Endothelial cell (in vitro differentiated cells): ENCODE measurements at places on chromosomes 12 and 14. TPM values are rescaled to one million over a fixed set of nuclear protein-coding genes. Genes with fewer than 3 reads are reported as not detected.

Gene SLC17A8
- not detected for total RNA-seq

Gene IL31
- not detected for total RNA-seq

Gene HPD
- not detected for total RNA-seq

Gene SERPINA1
- total RNA-seq, result not detected

Gene NR4A1
- 1.0 TPM for total RNA-seq

Gene LGR5
- 1.1 TPM for total RNA-seq

Gene ARG2
- 18.6 TPM for total RNA-seq

- no peak for DNase-seq
- no peak overlapping the region for H3K4me3 ChIP-seq
Measured at GRCh38 chr12:93592641-93593406, 20.3 kb downstream of the SOCS2 start.

GRCh38 chr14:69850086-69850735 is 29.0 kb upstream of the SMOC1 start:
- no peaks in the 10 kb centered on the region for H3K36me3 ChIP-seq
- H3K4me1 ChIP-seq, result no peaks in the 10 kb centered on the region
- no peak overlapping the region for H3K27ac ChIP-seq
- no peaks in the 10 kb centered on the region for H3K27me3 ChIP-seq

DNA sequence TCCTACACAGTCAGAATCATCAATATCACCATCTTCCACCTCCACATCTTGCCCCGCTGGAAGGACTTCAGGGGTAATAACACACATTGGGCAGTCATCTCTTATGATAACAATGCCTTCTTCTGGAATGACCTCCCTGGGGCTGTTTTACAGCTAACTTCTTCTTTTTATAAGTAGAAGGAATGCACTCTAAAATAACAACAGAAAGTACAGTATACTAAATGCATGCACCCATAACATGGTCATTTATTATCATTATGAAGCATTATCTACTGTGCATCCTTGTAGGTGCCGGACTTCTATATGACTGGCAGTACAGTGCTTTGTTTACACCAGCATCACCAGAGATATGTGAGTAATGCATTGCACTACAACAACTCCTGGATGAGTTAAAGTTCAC is 19.0 kb upstream of the NUAK1 start:
- H3K36me3 ChIP-seq, result no peaks in the 10 kb centered on the region
- no peak for DNase-seq
- H3K4me1 ChIP-seq, result no peaks in the 10 kb centered on the region
- H3K4me3 ChIP-seq, result no peak overlapping the region
- peaks cover 3% of the 10 kb centered on the region for H3K27me3 ChIP-seq

DNA sequence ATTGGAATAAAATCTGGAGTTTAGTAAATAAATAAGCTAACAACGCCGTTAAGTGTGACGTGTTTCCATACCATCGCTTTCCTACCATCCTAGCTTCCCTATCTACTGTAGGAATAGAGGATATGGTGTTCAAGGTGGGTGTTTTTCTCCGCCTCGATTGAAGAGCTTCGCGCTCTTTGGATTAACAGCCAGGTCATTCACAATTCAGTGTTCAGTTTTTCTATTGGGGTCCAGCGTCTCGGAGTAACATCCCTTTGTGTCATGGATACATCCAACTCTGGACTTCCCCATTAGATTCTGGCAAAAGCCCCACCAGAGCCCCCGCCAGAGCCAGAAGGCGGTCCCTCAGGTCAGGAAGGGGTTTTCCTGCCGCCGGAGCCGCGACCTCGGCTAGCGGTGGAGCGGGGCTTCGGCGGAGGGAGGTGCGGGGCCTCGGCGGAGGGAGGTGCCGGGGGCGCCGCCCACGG is 1.2 kb upstream of the SRGAP1 start:
- peak overlapping the region; percentile 91 for H3K27ac ChIP-seq
- H3K4me3 ChIP-seq, result peak overlapping the region; percentile 93
- peaks cover 3% of the 10 kb centered on the region for H3K36me3 ChIP-seq
- DNase-seq, result no peak
- H3K27me3 ChIP-seq, result peaks cover 2% of the 10 kb centered on the region

DNA sequence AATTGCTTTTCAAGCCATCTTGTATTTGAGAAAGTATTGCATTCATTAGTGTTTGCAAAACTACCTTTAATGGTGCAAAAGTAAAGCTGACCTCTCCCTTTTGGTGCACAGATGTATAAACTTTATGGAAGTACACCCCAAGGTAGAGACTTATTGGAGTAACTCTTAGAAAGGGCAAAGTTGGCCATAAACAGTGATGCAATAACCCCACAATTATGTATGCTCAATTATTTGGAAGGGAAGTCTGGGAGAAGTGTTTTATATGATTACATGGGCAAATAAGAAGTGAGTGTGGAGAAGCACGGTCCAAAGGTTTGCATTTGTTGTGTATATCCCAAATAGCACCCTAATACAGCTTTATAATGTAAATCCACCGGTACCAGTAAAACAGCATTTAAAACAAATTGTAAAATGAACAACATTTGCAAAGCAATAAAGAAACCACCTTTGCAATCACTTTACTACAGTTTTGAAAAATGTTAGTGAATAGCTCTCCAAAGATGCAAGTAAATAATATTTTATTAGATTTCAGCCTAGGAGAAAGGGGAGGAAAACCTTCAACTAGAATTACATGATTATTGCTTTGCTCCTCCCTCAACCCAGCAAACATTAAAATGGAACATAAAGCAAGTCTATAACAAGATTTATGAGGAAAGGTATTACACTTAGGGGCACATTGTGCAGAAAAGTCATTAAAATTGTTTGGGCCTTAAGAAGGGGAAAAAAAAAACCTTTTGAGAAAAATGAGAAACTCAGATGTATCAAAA is 70.5 kb downstream of the HMGA2 start:
- H3K4me1 ChIP-seq, result peaks cover 53% of the 10 kb centered on the region
- H3K27ac ChIP-seq, result no peak overlapping the region
- H3K4me3 ChIP-seq, result no peak overlapping the region

DNA sequence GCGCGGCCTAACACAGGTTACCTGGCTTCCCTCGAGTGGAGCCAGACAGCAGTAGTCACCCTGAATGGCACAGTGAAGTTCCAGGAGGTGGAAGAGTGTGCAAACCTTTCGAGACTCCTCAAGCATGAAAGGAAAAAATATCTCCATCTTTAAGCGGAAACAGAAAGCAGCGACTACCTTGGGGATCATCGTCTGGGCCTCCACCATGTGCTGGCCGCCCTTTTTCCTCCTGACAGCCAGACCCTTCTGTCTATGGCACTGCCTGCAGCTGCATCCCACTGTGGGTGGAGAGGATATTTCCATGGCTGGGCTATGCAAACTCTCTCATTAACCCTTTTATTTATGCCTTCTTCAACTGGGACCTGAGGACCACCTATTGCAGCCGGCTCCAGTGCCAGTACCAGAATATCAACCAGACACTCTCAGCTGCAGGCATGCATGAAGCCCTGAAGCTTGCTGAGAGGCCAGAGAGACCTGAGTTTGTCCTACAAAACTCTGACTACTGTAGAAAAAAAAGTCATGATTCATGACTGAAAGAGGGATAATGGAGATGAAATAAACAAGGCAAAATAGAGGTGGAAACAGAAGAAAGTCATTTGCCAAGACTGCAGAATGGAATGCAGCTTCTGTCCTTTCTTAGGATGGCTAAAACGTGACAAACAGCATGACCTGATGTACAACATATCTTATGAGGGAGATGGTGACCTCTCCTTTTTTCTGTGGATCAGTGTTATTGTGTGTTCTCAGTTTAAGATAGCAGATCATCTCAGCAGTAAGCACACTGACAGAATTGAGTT is 2.4 kb upstream of the HEBP1 start:
- H3K27me3 ChIP-seq, result peaks cover 17% of the 10 kb centered on the region
- peaks cover 37% of the 10 kb centered on the region for H3K4me1 ChIP-seq
- H3K4me3 ChIP-seq, result peak overlapping the region; percentile 92
- H3K27ac ChIP-seq, result no peak overlapping the region
- peaks cover 9% of the 10 kb centered on the region for H3K36me3 ChIP-seq

- peaks cover 4% of the 10 kb centered on the region for H3K36me3 ChIP-seq
- peaks cover 33% of the 10 kb centered on the region for H3K4me1 ChIP-seq
- DNase-seq, result no peak
- H3K4me3 ChIP-seq, result no peak overlapping the region
Measured at GRCh38 chr14:90810806-90811205, 5.4 kb downstream of the TTC7B start.

DNA sequence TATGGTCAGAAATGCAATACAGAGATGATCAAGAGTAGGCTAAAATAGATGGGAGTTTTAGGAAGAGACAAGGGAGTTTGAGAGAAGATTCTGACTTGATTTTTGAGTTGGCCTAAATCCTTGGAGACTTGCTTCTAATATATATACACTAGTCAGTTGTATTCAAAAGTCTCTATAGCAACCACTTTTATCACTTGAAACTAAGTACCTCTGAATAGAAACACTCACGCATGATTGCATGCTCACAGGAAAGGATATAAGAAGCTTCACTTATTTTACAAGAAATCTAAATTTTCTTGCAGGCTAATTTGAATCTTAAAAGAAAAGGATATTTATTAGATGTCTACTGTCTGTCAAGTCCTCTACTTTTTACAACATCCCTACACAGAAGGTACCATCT is 316.8 kb downstream of the SNAPC1 start:
- H3K4me1 ChIP-seq, result peaks cover 3% of the 10 kb centered on the region
- DNase-seq, result no peak
- no peak overlapping the region for H3K27ac ChIP-seq
- H3K27me3 ChIP-seq, result no peaks in the 10 kb centered on the region
- no peaks in the 10 kb centered on the region for H3K36me3 ChIP-seq
- H3K4me3 ChIP-seq, result no peak overlapping the region

DNA sequence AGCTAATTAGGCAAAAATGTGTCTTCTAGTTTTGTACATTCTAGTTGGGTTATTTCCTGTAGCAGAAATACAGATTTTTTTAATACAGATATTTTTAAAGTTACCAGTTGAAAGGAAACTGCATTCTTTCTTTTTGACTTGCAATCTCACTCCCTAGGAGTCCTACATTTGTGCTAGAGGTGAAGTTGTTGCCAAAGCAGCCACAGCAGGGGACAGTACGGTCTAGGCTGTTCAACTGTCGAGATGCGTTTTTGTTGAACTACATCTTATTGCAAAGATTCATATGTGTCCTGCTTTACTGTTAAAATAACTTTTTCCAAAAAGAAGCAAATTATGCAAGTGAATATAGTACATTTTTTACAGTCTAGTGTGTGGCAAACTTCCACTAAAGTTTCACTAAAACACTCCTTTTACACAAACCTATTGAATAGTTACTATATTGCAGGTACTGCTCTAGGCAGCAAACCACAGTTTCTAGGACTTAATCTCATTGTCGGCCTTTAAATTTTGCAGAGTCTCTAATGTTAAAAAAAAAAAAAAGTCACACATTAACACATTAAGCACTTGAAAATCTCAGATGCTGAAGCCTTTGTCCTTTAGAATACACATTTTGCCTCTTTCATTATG is 30.2 kb upstream of the SRGAP1 start:
- no peak overlapping the region for H3K27ac ChIP-seq
- no peak overlapping the region for H3K4me3 ChIP-seq
- peaks cover 11% of the 10 kb centered on the region for H3K4me1 ChIP-seq
- H3K36me3 ChIP-seq, result peaks cover 4% of the 10 kb centered on the region
- DNase-seq, result no peak

- H3K27me3 ChIP-seq, result peaks cover 20% of the 10 kb centered on the region
- no peak overlapping the region for H3K4me3 ChIP-seq
Measured at GRCh38 chr12:98894412-98895085, 249.5 kb downstream of the APAF1 start.

DNA sequence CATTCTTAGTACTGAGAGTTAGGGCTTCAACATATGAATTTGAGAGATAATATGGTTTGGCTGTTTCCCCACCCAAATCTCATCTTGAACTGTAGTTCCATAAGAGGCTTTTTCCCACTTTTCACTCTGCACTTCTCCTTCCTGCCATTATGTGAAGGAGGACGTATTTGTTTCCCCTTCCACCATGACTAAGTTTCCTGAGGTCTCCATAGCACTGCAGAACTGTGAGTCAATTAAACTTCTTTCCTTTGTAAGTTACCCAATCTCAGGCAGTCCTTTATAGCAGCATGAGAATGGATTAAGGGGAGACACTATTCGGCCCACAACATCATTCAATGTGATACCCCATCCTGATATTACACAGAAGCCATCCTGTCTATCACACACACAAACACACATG is 36.8 kb upstream of the ALG10B start:
- H3K4me3 ChIP-seq, result no peak overlapping the region
- DNase-seq, result no peak
- no peaks in the 10 kb centered on the region for H3K4me1 ChIP-seq
- no peak overlapping the region for H3K27ac ChIP-seq
- H3K36me3 ChIP-seq, result peaks cover 5% of the 10 kb centered on the region
- H3K27me3 ChIP-seq, result no peaks in the 10 kb centered on the region

DNA sequence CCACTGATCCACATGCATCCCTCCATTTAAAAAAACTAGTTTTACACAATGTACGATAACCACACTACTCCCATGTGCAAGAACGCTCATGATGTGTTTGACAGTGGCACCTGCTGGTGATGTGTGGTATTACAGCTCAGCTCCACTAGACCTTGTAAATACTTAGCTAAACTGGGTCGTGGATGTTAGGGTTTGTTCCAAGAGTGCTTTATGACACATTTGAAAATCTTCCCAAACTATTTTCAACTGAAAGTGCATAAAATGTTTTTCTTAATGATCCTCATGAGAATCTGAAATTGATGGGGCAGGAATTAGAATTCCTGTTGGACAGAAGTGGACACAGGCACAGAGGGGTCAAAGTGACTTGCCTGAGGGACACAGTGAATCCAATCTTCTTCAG is 99.2 kb downstream of the SCARB1 start:
- H3K27ac ChIP-seq, result no peak overlapping the region
- H3K4me3 ChIP-seq, result no peak overlapping the region
- H3K27me3 ChIP-seq, result peaks cover 9% of the 10 kb centered on the region
- no peaks in the 10 kb centered on the region for H3K36me3 ChIP-seq

- no peaks in the 10 kb centered on the region for H3K36me3 ChIP-seq
- DNase-seq, result no peak
- peak overlapping the region; percentile 82 for H3K27ac ChIP-seq
- peaks cover 49% of the 10 kb centered on the region for H3K4me1 ChIP-seq
- peaks cover 7% of the 10 kb centered on the region for H3K27me3 ChIP-seq
Measured at GRCh38 chr12:7973457-7973825, 37.5 kb upstream of the SLC2A3 start.

- peak overlapping the region; percentile 86 for H3K27ac ChIP-seq
- H3K27me3 ChIP-seq, result peaks cover 1% of the 10 kb centered on the region
- H3K4me3 ChIP-seq, result peak overlapping the region; percentile 79
- DNase-seq, result peak; percentile 75
- no peaks in the 10 kb centered on the region for H3K36me3 ChIP-seq
Measured at GRCh38 chr12:642633-643474, 20.4 kb downstream of the NINJ2 start.

- H3K27ac ChIP-seq, result no peak overlapping the region
- no peaks in the 10 kb centered on the region for H3K4me1 ChIP-seq
- peaks cover 15% of the 10 kb centered on the region for H3K36me3 ChIP-seq
- H3K4me3 ChIP-seq, result no peak overlapping the region
Measured at GRCh38 chr12:51359851-51360250, 13.4 kb upstream of the CELA1 start.
